Nephron progenitor cell (in vitro differentiated cells): ENCODE measurements at places on chromosomes 12 and 14.

- DNase-seq: peak; percentile 85
Observed at GRCh38 chr12:109154451-109155438, 38.4 kb downstream of the ACACB start.

GRCh38 chr14:102917469-102918211 is 4.8 kb upstream of the AMN start:
- peak; percentile 72 for DNase-seq

DNA sequence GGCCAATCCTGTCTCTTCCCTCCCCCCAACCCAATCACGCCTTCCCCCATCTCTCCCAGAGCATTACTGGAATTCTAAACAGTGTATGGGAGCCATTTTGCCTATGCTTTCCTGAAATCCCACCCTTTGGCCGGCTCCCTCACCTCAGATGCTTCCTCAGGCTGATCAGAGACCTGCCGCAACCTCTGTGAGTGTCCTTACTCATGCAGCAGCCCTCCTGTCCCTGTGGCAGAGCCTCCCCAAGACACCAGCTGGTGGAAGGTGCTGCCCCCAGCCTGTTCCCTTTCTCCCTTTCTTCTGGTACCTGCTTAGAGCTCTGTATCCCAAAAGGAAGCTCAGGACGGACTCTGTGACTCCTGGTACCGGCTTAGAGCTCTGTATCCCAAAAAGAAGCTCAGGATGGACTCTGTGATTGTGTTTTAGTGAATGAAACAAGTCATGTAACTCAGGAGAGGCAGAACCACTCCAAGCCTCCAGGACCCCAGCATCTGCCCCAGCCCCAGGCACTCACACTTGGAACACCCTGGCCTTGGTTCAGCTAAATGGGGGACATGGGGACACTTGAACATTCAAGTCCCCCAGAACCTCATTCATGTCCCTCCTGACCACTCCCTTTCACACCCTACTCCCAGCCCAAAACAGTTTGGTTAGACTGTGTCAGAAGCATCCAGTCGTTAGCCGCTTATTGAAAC is 29.3 kb upstream of the RIN3 start:
- no peak for DNase-seq

DNA sequence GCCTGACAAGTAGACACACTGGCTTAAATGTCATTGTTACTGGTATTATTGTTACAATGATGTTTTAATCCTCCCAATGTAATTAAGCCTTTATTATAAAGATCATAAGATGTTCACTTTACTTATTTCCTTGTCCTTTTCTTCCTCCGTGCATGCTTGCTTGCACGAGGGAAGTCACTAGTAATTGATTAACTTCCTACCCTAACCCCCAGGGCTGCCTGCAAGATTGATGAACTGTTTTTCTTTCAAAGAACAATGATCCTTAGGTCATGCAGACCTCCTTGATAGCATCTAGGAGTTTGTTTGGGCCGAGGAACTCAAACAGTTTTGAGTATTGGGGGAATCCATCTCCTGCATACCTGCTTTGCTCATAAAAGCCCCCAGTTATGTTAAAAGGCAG is 43.0 kb downstream of the GLRX5 start:
- no peak for DNase-seq

GRCh38 chr12:47054659-47055058 is 24.8 kb upstream of the PCED1B start:
- DNase-seq: no peak

DNA sequence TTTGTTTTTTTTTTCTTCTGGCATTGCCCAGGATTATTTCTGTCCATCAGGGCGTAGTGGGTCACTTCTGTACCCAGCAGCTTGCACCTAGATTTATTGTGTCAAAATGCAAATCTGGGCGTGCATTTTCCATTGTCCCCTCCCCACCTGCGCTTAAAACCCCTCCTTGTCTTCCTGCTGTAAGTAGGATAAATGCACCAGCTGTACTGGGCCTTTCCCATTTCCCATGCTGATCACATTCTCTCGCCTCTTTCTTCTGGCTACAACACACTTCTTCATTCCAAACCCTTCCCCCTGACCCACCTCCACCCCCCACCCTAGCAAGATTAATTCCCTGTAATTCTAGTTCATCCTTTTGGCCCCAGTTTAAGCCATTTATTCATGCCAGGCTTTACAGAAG is 128.0 kb downstream of the ETV6 start:
- no peak for DNase-seq

GRCh38 chr12:45246236-45246635 is 30.3 kb downstream of the ANO6 start:
- DNase-seq: no peak

DNA sequence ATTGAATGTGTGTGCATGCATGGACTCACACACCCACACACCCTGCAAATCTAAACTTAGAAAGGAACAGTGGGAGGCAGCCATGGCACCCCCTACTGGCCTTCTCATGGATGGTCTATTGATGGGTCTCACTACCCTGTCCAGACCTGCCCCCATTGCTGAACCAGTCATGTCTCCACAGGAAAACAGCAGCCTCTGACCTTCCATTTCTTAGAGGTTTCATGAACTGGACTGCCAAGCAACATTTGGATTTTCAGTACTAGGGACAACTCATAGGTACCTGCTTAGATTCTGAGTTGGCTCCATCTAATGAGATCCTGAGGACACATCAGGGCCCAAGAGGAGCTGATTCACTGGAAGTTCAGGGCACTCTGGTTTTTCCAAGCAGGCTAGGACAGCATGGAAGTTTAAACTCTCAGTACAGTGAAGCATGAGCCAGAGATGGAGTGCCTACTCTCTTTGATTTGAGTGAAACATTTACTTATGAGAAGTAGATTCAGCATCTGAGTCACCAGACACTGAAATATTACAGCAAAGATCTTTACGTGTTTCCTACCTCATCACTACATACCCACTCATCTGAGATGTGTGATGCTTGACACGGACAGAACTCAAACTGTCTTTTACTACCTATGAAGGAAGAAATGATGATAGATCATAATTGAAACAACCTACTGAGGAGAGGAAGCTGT is 98.9 kb upstream of the PLEKHG7 start:
- DNase-seq: no peak

- no peak for DNase-seq
Observed at GRCh38 chr12:111099186-111099585, 178.8 kb upstream of the MYL2 start.

DNA sequence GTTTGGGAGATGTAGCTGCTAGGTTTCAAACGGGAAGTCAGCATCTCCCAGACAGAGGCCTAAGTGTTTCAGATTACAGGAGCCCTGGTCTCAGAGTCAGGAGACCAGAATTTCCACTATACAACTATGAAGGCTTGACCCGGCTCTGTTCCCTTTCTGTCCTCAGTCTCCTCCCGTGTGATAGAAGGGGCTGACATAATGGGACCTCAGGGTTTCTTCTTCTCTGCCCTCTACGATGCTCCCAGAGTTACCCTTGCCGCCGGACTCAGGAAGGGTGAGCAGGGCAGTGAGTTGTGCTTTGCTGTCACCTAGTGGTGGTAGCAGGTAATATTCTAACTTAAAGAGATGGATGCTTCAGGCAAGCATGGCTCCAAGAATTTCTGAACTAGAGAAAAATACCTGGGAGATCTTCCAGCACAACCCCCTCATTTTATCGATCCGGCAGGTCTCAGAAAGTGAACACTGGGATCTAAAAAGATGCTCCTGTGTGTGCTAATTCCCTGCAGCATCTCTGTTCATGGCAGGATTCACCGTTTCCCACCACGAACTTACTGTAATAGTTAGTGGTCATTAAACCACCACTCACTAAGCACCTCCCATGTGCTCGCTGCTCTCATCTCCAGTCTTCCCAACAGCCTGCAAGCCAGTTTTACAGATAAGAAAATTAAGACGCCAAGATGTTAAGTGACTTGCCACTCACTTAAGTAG is 84.4 kb downstream of the VWF start:
- peak; percentile 71 for DNase-seq

DNA sequence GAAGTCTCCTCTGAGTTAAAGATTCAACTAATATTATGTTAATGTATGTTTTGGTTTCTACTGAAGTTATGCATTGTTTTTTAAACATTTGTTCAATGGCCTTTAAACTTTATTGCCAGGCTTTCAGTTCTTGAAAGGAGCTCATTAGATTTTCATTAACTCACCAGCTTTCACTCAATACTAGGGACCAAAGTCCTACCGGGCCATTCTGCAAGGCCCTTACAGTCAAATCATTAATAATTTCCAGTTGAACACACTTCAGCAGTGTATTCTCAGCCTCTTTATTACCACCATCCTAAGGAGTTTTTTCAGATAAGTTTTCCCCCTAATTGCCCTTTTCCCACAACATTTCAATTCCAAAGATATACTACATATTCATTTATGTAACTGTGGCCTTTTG is 409.2 kb downstream of the DIO2 start:
- DNase-seq: no peak

DNA sequence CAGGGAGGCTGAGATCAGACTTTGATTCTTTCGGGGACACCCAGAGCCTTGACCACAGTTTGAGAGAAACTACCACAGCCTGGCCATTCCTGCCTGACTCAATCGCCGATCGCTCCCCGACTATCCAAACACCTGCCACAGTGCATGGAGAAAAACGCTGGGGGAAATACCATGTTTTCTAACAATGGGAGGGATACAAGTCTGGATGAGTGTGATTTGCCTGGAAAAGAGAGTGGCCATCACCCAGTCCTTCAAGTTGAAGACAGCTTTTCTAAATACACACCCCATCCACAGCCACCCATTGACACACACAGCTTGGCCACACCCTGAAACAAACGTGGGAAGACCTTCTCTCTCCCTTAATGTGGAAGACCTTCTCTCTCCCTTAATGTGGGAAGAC is 6.7 kb upstream of the VASH1 start:
- no peak for DNase-seq

- no peak for DNase-seq
Observed at GRCh38 chr12:29816874-29817725, 33.4 kb upstream of the TMTC1 start.

- no peak for DNase-seq
Observed at GRCh38 chr12:94697631-94698030, 47.3 kb upstream of the TMCC3 start.

DNA sequence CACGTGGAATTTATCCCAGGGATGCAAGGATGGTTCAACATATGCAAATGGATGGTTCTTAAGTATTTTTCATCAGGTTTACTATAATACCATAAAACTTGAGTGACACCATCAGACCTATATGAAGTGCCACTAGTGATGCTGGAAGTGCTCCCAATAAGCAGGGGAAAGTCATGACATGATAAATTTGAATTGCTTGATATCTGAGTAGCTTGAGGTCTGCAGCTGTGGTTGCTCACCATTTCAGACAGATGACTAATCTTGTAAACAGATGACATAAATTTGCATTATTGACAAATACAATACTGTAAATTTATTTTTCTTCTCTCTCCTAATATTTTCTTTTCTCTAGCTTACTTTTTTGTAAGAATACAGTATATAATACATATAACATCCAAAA is 13.7 kb upstream of the PRPF39 start:
- no peak for DNase-seq

- no peak for DNase-seq
Observed at GRCh38 chr14:93981316-93982229, 5.2 kb upstream of the ASB2 start.

GRCh38 chr12:110636516-110636915 is 22.6 kb downstream of the TCTN1 start:
- no peak for DNase-seq

DNA sequence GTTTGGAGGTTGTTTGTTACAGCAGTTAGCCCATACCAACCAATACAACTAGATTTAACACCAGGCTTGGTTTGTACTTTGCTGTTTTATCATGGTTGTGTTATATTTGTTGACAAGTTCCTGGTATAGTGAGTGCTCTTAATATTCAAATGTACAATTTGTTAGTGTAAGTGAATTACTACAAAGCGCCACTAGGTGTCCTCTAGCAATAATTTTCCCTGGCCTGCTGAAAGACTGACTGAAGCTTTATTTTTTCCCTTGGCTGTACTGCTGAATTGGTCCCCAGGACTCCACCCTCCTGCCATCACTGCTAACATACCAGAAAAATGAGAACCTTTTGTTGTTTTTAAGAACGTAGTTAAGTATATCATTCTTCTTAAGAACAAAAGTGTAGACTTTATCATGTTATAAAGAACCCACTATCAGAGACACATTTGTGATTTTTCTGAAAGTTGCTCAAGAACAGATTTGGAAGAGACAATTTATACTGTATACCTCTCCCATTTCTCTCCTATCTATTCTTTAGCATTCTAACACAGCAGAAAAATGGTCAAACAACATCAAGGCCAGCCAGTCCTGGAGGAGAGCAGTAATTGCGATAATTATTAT is 75.3 kb upstream of the FAR2 start:
- no peak for DNase-seq

- peak; percentile 12 for DNase-seq
Observed at GRCh38 chr14:32078023-32078857, 1.1 kb downstream of the ARHGAP5 start.
